ENCODE measurements at places on chromosomes 3 and 15.
A peak's percentile ranks its signal among the peaks of the same experiment; 100 is the strongest.

- DNase-seq = peak; percentile 38
Measured at GRCh38 chr15:62344806-62345539, 179.9 kb upstream of the C2CD4B start.

DNA sequence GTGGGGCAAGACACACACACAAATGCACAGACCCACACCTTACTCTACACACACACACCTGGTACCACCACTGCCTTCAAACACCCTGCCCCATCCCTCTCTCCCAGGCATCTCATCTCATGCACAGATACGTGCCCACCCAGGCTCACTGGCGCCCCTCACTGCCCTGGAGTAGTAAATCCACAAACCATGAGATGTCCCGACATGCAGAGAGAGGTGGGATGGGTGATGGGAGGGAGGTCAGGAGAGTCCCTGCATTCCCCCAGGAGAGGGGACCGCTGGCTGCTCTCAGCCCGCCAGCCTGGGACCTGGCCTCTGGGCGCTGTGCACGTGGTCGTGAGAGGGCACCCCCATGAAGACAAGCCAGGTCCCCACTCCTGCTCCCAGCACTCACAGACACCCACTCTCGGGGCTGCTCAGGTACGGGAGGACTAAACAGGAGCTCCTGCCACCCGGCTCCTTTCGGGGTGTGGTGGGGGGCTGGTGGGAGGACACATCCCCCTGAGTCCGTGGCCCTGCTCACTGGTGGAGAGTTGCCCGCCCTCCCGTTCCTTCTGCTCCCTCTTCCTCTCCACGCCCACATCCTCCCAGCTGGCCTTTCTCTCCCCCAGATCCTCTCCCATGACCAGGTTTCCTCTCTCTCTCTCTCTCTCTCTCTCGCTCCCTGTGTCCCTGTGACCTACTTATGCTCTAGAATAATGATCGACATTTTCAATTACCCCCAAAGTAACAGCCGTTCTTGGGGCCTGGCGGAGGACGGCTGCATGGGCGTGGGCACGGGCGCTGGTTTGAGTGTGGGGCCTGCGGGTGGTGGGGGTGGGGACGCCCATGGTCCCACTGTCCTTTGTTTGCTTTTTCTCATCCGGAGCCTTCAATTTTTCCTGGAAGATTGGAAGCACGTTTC, 18.9 kb upstream of the CSPG4 start:
- no peak for DNase-seq

DNA sequence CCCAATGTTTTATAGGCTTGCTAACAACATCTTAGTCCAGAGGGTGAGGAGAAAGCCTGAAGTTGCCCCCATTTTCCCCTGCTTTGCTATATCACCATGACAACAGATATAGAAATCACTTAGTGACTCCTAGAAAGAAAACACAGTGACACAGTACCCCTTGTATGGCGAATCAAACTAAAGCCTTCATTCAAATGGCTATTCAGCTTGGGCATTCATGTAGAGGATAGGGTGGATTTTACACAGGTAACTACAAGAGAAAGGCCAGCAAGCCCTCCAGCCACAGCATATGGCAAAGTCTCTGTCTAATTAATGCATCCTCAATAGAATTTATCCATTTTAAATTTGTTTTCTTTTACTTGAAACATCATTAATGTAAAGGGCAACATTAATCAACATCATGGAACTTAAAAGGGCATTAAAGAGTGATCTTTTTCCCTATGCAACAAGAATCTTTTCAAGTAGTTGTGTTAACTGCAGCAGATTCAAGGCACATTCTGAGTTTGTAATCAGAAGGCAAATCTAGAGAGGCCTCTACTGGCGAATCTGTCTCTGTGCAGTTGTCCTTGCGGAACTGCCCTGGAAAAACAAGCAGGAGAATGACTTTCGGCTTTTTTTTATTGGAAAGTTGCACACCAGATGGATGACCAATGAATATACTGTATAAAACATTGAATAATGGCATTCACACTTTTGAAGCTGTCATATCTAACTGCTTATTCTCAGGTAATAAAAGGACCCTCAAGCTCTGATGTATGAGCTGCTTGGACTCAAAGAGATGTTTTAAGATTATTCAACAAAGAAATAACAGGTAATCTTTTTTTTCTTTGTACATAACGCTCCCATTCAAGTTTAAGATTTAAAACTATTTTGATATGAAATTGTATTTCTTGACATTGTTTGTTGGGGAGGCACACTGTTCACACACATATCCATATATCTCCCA, 621.7 kb upstream of the AGTR1 start:
- peak; percentile 62 for DNase-seq

GRCh38 chr3:132241776-132242514, 75.3 kb upstream of the ACP3 start:
- DNase-seq = no peak

- DNase-seq = no peak
Measured at GRCh38 chr3:139835830-139836683, 98.9 kb upstream of the CLSTN2 start.

DNA sequence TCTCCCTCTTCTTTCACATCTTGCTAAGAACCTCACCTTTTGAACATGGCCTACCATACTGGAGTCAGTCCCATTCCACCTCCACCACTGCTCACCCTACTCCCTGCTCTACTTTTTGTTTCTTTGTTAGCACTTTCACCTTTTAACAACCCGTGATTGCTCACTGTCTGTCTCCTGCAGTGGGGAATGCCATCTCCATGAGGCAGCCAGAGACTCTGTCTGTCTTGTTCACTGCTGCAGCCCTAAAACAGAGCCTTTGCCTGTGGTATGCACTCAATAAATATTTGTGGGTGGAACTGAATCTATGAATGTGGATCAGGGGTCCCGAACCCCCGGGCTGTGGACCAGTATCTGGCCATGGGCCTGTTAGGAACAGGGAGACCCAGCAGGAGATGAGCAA, 16.5 kb upstream of the TLE3 start:
- no peak for DNase-seq

DNA sequence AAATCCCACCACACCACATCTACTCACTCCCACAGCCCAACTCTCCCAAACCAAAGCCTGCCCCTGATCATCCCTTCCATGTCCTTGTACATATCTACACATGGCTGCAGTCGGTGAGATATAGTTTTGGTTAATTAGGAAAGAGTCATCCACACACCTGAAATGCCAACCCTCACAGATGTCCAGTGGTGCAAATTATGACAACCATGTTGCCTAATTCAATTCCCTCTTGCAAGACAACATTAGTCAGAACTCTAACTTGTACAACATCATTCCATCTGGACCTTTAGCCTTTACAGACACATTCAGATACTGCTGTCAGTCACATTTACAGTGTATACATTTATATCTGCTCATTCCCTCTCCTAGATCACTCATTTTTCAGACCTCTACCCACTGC, 41.2 kb downstream of the TUBGCP4 start:
- DNase-seq = no peak

- no peak for DNase-seq
Measured at GRCh38 chr3:170486398-170486797, 67.7 kb downstream of the CLDN11 start.

DNA sequence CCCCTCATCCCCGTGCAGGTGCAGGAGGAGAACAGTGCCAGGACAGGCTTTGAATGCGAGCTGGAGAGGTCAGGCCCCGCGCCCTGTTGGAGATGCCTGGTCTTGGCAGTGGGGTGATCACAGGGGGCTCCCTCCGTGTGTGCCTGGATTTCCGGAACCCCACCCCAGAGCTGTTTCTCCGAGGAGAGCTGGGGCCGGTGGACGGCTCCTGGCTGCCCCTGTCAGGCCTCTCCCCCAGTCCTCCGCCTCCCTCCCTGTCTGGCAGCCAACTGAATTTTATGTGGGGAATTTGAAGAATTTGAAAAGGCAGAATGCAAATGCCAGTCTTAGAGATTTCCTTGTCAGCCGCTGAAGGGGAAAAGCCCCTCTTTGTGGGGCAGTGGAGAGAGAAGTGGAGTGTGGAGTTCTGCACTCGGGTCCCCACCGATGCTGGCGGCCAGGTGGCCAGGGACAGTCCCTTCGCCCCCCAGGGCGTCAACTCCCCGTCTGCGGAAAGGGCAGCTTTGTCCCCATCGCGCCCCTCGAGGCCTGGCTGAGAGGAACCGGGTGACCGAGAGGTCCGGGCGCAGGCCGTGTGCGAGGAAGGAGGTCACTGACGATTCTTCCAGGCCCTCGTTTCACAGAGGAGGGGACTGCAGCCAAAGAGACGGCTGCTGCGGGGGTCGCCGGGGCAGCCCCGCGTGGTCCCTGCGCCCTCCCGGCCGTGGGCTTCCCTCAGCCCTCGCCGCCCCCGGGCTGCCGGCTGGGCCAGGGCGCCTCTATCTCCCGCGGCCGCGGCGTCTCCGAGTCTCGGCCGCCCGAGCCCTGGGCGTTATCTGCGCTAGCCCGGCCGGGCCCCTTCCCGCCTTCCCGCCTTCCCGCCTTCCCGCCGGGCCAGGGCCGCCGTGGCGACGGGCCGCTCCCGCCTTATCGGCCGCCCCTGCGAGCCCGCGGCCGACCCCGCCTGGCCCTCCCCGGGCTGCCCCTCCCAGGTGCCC, 56.0 kb upstream of the LCTL start:
- peak; percentile 43 for DNase-seq

DNA sequence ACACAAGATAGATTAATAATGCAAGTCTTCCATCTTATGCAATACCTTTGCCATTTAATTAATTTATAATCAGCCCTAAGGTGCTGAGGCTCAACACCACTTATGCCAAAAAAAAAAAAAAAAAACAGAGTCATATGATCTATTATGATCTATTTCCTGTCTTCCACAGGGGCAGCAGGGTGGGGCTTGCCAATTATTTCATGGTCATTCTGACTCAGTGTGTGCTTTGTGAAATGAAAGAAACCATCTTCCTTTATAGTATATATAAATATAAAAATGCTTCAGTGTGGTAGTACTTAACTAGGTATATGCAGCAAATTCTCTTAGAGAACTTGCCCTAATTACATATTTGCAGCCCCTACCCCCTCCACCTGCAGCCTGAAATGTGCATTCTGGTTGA, 7.2 kb upstream of the RARB start:
- DNase-seq = peak; percentile 25

DNA sequence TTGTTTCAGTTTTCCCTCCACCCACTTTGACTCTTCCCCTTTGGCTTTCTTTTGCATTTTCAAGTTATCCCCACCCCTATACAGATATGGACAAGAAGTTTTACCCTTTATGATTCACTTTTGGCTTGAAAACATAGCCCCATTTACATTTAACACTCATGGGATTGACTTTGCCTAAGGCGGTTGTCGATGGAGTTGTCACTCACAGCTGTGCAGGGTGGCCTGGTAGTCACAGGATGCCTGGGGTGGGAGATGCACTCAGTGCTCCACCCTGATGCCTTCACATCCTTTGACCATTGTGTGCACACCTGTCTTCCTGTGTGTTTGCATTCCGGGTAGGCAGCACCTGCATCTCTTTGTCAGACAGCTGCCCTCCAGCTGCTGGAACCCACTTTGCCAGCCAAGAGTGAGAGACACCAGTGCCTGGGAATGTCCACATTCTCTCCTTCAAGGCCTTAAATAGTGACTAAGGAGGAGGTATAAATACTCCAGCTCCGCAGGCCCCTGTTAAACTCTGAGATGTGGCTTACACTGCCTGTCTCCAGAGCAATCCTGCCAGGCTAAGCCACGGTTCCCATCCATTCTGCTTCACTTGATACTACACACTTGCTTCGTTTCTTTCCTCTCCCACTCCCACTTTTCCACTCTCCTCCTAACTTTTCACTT, 191.5 kb upstream of the SLC24A5 start:
- DNase-seq = no peak

DNA sequence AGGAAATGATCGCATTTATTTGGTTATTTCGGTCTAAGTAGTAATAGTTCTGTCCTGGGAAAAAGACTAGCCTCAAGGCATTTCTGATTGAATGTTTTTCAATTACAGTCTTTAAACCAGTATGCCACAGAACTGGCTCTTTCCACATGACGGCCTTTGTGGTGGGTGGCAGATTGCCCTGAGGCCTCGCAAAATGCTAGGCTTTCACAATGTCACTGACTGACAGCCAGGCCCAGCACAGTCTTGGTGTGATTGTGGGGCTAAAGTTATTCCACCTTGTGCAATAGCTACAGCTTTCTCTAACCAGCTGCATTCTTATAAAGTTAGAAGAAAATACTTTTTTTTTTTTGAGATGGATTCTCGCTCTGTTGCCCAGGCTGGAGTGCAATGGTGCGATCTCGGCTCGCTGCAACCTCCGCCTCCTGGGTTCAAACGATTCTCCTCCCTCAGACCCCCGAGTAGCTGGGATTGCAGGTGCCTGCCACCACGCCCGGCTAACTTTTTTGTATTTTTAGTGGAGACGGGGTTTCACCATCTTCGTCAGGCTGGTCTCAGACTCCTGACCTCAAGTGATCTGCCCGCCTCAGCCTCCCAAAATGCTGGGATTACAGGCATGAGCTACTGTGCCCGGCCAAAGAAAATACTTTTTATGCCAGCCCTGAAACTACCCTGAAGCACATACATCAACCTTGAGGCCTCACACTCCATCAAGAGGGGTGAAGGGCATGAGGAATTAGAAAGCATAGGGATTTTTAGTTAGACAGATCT, 2.5 kb upstream of the ADIPOQ start:
- DNase-seq = peak; percentile 39

DNA sequence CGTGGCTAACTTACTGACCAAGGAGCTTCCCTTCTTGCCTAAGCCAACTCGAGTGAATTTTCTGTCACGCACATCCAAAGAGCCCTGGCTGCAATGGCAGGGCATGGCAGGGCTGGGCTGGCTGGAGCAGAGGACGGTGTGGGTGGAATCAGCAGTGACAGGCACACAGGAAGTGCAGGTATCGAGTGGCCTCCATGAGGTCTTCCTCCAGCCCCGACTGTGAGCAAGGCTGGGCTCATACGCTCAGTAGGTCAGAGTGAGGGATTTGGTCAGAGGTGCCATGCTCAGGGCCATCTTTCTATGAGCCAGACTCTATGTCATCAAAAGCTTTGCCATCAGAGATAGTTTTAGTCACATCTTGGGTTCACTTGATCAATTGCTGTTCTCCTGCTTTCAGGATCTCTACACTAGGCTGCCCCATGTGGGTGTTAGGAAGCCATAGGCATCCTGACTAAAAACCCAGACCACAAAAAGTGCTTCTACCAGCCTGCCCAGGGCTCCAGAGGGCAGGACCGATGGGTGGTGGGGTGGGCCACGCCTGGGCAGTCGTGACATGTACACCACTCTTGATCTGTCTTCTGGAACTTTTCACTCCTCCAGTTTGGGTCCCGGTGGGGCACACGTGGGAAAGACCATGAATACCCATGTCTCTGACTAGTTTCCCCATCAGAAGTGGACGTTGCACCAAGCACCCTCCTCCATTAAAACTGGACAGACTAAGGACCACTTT, 22.6 kb upstream of the COMMD4 start:
- no peak for DNase-seq
